ENCODE measurements at places on chromosomes 3 and 15.

DNA sequence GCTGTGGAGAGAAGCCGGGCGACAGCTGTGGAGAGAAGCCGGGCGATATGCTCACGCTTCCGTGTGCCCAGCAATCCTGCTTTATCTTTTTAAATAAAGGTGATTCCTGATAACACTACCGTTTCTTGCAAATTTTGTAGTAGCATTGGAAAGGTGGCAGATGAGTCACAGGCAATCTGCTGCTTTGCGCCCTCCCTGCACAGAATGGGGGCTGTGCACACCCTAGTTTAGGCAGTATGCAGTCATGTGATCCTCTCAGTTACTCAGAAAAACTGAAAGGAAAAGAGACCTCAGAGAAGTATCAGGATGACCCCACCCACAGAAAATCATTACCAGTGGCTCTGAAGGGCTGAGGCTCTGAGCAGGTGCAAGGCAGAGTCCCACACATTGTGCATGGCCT is 24.9 kb upstream of the TMCC1 start:
- no peak for DNase-seq

- no peak for DNase-seq
Measured at GRCh38 chr3:152317956-152318355, 49.2 kb downstream of the MBNL1 start.

- DNase-seq, result peak; percentile 74
Measured at GRCh38 chr15:99473981-99474906, 91.5 kb upstream of the MEF2A start.

DNA sequence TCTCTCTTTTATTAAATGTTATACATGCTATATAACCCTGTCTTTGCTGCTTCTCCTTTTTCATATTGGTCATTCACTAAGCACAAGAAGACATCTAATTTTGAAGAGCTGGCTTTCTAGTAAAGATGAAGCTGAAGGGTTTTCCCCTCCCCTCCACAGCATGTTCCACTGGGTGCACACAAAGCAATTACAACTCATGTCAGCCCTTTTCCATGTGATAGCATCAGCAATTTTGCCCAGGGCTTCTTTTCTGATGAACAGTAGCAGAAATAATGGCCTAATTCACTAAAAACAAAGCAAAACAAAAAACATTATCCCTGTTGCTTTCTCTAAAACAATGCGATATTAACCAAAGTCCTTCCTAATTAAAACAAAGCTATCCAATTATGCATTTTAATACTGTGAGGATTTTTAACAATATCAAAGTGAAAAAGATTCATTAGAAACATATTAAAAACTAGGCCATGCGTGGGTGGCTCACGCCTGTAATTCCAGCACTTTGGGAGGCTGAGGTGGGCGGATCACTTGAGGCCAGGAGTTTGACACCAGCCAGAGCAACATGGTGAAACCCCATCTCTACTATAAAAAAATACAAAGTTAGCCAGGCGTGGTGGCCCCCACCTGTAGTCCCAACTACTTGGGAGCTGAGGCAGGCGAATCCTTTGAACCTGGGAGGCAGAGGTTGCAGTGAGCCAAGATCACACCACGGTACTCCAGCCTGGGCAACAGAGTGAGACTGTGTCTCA is 12.2 kb upstream of the PIK3R4 start:
- DNase-seq, result no peak

DNA sequence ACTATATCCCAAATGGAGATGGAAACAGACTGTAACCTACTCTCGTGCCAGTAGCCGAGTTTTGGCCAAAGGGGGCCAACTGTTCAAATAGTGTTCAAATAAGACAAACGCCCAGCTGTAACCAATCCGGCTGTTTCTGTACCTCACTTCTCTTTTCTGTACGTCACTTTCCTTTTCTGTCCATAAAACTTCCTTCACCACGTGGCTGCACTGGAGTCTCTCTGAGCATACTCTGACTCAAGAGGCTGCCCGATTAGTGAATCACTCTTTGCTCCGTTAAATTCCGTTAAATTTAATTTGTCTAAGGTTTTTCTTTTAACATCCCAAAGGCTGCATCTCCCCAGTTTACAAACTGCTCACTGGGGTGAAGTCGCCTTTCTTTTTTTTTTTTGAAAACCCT is 219.2 kb upstream of the P2RY1 start:
- no peak for DNase-seq

- no peak for DNase-seq
Measured at GRCh38 chr15:55873024-55873720, 120.2 kb downstream of the NEDD4 start.

GRCh38 chr3:163056874-163057497 is 1560.4 kb downstream of the OTOL1 start:
- DNase-seq, result no peak

DNA sequence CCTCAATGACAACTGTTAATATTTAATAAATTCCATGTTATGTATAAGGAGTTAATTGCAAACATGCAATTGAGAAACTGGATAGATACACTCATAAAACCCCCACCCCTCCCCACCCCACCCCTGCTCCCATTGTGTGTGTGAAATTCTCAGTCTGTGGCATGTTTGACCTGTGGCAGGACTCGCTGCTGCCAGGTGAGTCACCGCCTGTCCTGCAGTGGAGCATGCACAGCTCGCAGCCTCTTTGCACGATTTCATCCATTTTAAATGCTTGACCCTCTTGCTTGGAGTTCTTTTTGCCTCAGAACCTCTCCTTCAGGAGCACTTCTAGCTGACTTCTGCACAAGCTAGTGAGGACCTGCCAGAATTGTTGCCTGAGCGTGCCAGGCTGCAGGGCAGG is 5.3 kb upstream of the APEH start:
- DNase-seq, result no peak

DNA sequence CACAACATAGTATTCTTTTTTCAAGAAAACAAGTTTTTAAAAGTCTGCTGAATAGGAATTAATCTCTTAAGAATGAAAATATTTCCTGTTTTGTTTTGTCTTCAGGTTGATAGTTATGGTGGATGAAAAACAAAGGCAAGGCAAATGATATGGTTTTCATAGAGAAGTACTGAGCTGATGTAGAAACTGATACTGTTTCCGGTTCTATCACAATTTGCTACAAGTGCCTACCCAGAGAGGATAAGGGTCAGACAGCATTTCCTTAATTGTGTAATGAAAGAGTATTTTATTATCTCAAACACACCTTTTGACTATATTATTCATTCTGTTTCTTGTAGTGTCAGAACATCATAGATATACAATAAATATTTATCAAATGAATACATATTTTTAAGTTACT is 836.3 kb downstream of the SQOR start:
- no peak for DNase-seq

DNA sequence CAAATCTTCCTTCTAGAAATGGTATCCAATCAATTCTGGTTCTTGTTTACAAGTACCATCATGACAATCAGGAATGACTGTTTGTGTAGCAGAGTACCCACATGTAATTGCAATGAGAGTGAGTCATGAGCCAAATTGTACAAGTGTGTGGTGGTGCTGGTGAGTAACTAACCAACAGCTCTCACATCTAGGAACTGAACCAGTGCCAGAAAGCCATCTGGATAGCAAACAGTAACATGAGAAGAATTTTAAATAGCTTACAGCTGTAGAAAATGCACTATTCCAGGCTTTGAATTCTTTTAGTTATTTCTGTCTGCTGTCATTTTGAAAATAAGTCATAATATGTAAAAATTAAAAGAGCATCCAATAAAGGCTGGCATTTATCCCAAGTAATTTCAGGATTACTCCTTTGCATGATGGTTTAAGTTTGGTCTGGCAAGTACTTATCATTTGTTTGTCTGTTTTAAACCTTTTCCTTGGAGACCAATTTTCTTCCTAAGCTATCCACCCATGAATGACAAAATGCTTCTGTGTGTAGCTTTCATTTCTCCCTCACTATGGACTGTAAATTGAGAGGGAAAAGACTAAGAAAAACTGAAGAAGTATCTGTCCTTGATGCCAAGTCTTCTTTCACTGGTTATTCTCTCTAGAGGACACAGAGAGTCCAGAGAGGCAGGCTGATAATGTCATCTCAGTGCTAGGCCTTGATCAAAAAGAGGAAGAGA is 60.0 kb downstream of the PIK3CB start:
- DNase-seq, result peak; percentile 41

DNA sequence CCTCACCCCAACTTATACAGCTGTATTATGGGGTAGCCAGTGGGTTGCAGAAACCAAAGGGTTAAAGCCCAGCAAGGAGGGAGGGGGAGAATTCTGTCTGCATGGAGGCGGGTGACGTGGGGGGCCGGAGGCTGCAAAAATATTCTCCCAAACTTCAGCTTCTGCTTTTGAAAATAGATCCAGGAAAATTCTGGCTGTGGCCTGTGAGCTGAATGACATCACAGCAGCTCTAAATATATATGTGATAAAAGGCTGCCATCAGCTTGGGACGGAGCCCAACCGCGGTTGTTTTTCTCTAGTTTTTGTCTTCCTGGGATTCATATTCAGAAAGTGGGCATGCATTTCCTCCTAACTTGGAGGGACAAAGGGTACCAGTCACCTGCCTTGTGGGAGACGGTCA is 27.6 kb downstream of the MAPKAPK3 start:
- no peak for DNase-seq

- DNase-seq, result no peak
Measured at GRCh38 chr3:56122911-56123310, 345.4 kb downstream of the ERC2 start.
